ENCODE measurements at places on chromosomes 16 and 17. TPM values are rescaled to one million over a fixed set of nuclear protein-coding genes. Genes with fewer than 3 reads are reported as not detected.

The TBC1D3C gene
- polyA plus RNA-seq: not detected

DNA sequence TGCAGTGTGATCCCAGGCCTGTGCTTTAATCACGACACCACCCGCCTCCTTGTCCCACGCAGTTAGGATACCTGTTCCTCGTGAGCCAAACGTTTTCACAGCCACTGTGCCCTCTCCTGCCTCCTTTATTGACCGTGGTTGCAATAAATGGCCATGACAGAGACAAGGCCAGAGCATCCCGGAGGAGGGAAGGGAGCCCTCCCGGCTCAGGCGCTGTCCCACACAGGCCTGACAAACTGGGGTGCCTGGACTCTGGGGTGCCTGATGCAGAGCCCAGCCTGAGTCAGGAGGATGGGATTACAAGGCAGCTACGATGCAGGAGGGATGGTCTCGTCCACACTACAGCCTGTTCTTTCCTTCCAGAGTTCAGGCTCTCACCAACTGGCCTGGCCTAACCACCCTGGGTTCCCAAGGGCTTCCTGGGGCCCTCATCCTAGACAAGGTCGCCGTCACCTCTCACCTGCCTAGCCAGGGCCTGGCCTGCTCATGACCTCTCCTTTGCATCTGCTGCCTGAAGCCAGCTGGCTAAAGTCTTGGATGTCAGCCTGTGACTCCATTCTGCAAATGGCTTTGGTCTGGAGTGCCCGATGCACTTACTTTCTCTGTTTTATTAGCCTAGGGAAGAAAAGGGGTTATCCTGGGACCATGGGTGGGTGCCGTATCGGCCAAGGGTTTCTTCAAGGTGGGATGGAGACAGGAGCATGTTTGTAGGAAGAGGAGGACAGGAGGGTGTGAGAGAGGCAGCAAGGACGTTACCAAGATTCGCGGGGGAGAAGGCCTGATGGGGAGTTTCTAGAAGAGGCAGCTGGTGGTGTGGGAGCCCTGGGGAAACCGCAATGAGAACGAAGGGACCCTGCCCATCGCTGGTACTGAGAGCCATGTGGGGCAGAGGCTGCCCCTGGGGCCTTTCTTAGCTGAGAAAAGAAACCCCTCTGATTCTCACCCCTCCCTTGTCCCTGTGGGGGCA lies 234.3 kb upstream of the TNRC6C start:
- DNase-seq: no peak

DNA sequence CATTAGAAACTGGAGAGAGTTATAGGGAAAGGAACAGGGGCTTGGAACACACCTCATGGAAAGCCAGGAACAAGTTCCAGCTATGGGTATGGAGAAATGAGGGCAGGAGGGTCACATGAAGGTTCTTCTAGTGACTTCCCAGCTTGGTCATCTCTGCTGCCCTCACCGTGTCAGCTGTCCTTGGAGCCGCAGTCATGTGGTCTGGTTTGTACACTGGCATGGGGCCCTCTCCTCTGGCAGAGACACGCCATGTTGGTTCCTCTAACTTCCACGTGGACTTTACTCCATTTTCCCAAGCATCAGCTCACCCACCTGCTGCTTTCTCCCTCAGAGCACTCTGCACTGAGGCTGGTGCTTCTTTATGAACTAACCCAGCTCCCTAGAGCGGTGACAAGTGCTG lies 26.3 kb downstream of the MPG start:
- DNase-seq: no peak

The MYL11 gene
- polyA plus RNA-seq: 0.30 TPM

The PSMD12 gene
- polyA plus RNA-seq: 50.6 TPM

DNA sequence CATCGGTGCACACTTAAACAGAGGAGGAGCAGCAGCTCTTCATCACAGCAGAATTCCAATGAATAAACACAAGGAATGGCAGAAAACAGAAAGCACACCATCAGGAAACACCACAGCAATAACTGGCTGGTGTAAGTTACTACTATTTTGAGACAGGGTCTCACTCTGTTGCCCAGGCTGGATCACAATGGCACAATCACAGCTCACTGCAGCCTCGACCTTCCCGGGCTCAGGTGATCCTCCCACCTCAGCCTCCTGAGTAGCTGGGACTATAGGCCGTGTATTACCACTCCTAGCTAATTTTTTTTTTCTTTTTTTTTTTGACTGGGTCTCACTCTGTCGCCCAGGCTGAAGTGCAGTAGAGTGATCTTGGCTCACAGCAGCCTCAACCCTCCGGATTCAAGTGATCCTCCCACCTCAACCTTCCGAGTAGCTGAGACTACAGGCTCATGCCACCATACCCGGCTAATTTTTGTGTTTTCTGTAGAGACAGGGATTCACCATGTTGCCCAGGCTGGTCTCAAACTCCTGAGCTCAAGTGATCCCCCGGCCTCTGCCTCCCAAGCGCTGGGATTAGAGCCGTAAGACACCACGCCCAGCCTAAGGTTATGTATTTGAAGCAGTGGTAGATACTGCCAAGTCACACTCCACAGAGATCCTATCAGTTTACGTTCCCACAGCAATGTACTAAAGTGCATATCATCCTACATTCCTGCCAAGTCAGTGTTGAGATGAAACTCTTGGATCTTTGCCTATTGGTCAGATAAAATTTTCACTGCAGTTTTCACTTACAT lies 20.7 kb downstream of the TRAP1 start:
- no peak for DNase-seq

- DNase-seq: no peak
These were observed 72.3 kb downstream of the CYTH1 start for GRCh38 chr17:78709751-78710181.

The PTGES3L gene
- polyA plus RNA-seq: 0.15 TPM

DNA sequence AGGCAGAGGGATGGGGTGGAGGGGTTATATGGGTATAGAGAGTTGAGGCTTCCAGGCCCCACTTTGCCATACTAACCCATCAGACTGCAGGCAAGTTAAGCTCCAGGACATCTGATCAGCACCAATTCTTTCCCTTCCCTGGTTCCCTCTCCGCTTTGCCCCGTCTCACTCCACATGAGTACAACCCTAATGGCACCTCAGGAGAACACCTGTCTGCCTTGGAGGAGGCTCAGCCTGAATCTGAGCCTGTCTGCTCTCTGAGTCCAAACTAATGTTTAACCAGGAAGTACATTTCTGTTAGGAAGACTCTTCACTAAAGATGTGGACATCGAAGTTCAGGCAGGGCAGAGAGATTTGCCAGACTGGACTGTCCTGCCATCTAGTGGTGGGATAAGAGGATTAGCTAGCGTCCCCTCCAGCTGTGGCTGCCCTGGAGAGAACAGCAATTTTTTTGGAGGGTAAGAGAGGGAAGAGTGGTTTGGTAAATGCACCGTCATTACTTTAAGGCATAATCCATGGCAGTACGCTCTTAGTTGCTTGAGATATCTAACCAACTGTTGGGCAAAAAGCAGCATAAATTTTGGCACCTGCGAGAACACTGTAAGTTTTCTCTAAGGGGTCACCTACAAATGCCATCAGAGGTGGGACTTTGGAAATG lies 29.2 kb upstream of the LRRC75A start:
- peak; percentile 62 for DNase-seq

- no peak for DNase-seq
These were observed 25.1 kb downstream of the STAT5A start for GRCh38 chr17:42313389-42313772.

The PHKG2 gene
- polyA plus RNA-seq: 23.7 TPM

- peak; percentile 26 for DNase-seq
These were observed 40.1 kb downstream of the ENGASE start for GRCh38 chr17:79114458-79115301.

- no peak for DNase-seq
These were observed 23.7 kb downstream of the TSPOAP1 start for GRCh38 chr17:58304750-58305486.

The CNGB1 gene
- polyA plus RNA-seq: 0.08 TPM

DNA sequence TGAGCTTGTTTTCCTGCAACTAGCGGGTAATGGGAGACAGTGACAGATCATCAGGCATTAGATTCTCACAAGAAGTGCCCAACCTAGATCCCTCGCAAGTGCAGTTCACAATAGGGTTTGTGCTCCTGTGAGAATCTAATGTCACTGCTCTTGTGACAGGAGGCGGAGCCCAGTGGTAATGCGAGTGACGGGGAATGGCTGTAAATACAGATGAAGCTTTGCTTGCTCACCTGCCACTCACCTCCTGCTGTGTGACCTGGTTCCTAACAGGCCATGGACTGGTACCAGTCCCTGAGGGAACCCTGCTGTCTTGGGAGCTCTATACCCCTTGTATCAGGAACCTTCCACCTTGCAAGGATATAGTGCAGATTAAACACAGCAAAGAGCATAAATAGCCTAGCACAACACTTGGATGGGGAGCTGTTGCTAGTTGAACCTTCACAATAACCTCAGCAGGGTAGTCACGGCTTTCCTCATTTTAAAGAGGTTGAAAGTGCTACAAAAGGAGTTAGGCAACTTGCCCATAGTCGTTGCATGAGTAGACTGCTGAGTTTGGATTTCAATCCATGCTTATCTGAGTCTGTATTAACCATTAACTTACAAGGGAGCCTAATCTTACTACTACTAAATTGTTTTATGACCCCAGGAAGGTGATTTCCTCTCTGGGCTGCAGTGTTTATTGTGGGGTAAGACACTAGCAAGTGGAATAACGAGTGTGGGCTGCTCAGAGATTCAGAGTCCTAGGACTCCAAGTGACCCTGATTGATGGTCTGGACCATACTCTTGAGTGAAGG lies 156.6 kb upstream of the ZFHX3 start:
- no peak for DNase-seq

DNA sequence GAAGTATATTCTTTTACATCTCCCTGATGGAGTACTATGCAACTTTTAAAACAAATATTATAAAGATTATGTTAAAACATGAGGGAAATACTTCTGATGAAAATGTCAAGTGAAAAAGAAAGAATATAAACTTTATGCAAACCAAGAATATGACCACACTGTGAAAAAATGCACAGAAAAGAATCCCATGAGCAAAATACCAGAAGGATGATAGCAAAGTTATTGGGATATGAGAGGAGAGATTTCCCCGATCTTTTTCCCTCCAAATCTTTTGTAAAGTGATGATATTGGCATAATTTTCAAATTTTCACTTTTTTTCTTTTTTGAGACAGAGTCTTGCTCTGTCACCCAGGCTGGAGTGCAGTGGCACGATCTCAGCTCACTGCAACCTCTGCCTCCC lies 36.6 kb upstream of the SMURF2 start:
- no peak for DNase-seq

DNA sequence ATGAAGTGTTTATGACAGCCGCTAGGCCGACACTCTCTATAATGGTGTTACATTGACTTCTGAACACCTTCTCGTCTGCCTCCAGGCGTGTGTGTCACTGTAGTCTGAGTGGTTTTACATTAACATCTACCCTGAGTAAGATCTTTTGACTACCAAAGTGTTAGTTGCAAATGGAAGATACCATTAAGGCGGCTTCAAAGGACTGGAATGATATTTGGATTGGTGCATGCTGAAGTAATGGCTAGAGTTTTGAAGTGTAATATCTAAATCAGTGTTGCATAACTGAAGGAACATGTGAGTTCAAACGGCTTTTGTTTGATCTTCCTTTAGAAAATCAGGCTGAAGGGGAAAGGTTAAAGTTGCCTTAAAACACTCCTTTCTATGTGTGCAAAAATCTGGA lies 52.2 kb downstream of the BCAS3 start:
- no peak for DNase-seq

DNA sequence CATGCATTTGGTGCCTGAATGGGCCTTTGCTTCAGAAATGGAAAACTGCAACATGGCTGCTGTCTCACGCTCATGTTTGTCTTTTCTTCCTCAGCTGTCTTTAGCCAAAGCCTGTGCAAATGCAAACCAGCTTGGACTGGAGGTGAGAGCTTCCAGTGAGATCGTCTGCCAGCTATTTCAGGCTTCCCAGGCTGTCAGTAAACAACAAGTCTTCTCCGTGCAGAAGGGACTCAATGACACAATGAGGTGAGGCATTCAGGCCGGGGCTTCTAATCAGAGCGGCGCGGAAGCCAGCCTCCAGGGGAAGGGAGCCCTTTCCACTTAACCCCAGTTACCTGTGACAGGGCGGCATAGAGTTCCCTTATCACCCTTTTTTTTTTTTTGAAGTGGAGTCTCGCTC lies 14.3 kb downstream of the CCNF start:
- DNase-seq: no peak

- no peak for DNase-seq
These were observed 4.8 kb downstream of the GSE1 start for GRCh38 chr16:85617948-85618347.

The TRIM37 gene
- 9.2 TPM for polyA plus RNA-seq

All from foreskin keratinocyte (primary cell).